NCI-H345 (cell line): ENCODE measurements at places on chromosomes 11 and 22.
A peak's percentile ranks its signal among the peaks of the same experiment; 100 is the strongest.

GRCh38 chr11:71153005-71153390 lies 99.4 kb downstream of the SHANK2 start:
- DNase-seq = no peak

- no peak for DNase-seq
These were observed 19.7 kb downstream of the OR51E2 start for GRCh38 chr11:4677948-4678347.

DNA sequence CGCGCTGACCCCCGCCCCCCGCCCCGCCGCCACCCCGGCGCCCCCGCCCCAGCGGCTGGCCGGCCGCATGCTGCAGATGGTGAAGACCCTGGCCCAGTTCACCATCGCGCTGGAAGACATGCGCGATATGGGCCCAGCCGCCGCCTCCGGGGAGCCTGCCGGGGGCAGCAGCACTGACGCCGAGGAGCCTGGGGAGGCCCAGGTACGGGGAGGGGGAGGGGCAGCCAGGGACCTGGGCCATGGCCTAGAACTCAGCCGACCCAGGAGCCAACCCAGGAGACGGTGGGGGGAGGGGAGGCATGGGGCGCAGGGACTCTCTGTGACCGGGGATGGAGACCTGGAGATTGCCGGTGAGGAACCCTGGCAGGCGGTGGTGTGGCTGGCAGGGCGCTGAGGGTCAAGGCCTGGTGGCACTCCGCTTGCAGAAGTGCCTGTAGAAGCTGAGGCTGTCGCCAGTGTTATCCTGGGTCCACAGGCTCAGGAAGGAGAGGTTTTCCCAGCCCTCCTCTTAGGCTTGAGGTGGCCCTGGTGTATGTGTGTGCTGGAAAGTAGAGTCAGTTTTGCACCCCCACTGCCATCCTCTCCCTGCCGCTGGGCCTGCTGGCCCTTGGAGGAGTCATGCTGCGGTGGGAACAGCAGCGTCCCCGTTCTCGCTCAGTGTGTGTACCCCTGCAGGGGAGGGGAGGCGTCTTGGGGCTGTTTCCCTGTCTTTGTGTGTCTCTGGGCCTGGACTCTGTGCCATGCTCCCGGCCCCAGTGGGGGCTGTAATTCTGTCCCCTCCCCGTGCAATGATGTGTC lies 32.9 kb upstream of the RELT start:
- no peak for DNase-seq

GRCh38 chr11:79404325-79404724 lies 36.5 kb downstream of the TENM4 start:
- DNase-seq = no peak

DNA sequence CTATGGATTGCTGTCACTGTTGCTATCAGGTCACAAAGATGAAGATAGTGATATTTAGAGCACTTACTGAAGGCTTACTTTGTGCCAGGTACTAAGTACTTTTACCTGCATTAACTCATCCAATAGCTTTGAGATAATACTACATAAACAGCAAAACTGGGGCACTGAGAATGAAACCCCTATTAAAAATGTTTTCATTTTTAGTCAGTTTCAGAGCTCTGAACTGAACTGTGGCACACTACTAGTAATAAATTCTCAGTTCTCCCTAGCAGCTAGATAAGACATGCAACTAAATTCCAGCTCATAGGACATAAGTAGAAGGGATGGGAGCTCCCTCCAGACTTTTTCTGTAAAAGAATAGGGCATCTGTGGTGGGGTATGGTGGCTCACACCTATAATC lies 24.0 kb downstream of the ARFGAP3 start:
- no peak for DNase-seq

GRCh38 chr11:111099028-111099713 lies 146.4 kb upstream of the POU2AF2 start:
- DNase-seq = no peak

DNA sequence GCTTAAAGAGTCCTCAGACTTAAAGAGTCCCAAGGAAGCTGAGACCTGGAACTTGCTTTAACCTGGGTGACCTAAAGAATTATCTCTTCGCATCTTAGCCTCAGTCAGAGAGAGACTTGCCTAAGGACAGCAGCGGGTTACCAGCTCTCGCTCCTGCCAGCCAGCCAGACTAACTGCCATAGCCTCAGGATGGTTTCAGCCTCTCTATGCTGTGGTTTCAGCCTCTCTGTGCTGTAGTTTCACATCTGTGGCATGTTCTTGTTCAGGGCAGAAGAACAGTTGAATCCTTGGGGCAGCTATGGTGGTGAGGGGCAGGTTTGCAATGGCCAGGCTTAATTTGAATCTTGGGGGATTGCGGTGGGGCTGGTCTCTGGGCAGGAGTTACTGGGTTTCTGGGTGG lies 2.3 kb downstream of the FRMD8 start:
- DNase-seq = no peak

GRCh38 chr22:42437488-42438292 lies 5.5 kb upstream of the NFAM1 start:
- DNase-seq = peak; percentile 48

DNA sequence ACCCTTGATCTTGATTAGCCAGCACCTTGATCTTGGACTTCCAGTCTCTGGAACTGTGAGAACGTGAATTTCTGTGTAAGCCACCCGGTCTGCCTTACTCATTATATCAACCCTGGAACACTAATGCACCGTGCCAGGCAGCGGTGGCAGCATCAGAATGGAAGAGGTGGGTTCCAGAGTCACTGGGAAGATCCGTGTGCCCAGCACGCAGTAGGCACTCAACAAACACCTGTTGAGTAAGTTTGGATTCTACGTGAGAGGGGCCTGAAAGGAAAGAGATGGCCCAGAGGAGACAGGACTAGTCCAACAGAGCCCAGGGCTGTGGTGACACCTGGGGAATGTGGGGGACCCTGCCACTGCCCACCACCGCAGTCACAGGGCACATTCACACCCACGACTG lies 6.6 kb upstream of the UPK3A start:
- no peak for DNase-seq

- DNase-seq = no peak
These were observed 18.7 kb downstream of the POU2AF1 start for GRCh38 chr11:111360150-111361043.

GRCh38 chr22:23306438-23306921 lies 126.2 kb downstream of the BCR start:
- DNase-seq = no peak

DNA sequence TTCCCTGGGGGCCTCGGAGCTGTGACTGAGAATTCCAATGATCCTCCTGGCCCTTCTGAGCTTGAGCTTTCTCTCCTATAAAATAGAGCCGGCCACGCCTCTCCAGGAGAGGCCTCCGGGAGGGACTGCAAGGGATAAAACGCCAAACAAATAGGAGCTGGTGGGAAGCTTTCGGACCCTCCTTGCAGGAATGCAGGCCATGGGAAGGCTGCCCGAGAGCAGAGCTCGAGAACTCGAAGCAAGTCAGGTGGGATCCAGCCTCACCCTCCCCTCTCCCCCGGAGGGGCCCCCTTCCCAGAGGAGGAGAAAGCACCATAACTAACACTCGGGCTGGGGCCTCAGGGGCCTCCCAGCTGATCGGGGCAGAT lies 34.6 kb downstream of the FLRT1 start:
- DNase-seq = no peak

DNA sequence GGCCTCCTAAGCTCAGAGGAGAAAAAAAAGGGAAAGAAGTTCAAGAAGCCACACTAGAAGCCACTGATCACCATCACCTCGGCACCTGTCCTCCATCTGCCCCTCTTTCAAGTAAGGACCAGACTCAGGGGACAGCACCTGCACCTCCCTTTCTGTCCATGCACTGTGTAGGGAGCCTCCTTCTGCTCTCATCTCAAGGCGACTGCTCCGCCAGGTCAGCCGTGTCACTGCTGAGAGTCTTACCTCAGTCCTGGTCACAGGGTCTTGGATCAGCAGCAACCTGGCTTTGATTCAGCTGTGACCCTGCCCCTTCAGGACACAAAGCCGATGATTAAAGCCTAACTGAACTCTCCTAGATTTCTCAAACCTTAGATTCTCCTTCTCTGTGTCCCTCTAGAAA lies 101.5 kb downstream of the ZNF280B start:
- no peak for DNase-seq

DNA sequence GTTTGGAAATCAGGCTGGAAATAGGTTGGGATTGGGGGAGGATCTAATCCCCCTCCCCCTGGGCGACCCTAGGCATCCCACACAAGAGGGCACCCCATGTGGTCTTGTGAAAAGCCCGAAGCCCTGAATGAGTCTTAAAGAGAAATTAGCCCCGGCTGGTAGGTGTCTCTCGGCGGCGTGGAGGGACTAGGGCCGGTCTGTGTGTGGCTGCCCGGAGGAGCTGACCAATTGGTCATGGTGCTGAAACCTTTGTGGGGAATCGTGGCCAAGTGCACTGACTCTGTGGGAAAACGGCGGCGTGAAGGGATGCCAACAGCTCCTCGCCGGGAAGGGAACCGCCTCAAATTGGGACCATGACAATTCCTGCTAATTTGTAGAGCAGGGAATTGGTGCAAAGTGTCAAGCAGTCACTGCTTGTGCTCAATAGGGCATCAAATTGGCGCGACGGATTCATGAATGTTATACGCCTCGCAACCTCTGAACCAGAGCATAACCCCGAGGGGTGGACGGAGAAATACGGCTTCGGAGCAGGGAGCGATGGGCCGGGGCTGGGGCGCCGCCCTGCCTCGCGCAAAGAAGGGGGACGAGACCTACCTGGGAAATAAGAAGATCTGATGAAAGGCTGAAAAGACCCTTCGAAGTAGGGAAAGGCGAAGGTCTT lies 1.5 kb downstream of the DBX1 start:
- DNase-seq = no peak

DNA sequence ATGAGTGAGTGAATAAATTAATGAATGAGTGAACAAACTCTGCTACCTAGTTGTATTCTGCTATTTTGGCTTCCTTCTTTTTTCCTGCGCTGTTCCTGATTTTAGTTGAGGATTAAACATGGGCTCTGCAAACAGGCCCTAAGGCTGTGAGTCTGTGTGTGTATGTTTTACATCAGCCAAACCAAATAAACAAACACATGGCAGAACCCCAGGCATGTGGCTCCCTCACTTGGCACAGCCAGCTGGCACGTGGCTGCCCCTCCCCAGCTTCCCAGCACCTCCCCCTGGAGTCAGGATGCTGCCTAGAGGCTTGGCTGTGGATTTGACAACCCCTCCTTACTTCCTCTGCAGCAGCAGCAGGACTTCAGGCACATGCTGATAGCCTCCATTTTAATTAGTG lies 593.2 kb downstream of the INSC start:
- peak; percentile 94 for DNase-seq

GRCh38 chr11:128765571-128766549 lies 72.0 kb downstream of the FLI1 start:
- DNase-seq = no peak

- no peak for DNase-seq
These were observed 10.4 kb downstream of the SYN3 start for GRCh38 chr22:33047744-33048143.

GRCh38 chr11:103897160-103897936 lies 139.1 kb upstream of the DDI1 start:
- DNase-seq = no peak

GRCh38 chr11:17876827-17877226 lies 136.0 kb downstream of the SERGEF start:
- no peak for DNase-seq

- DNase-seq = peak; percentile 95
These were observed at the start of gene CELF1 for GRCh38 chr11:47552566-47553405. Gene CELF1 (minus strand): TSS chr11:47553132. CDS start chr11:47499523, 53,609 bp downstream.

- no peak for DNase-seq
These were observed 9.2 kb upstream of the PIWIL4 start for GRCh38 chr11:94557992-94558391.

- no peak for DNase-seq
These were observed 15.9 kb downstream of the IL10RA start for GRCh38 chr11:118002010-118002540.

- no peak for DNase-seq
These were observed 12.9 kb downstream of the SIRT3 start for GRCh38 chr11:223026-223789.

DNA sequence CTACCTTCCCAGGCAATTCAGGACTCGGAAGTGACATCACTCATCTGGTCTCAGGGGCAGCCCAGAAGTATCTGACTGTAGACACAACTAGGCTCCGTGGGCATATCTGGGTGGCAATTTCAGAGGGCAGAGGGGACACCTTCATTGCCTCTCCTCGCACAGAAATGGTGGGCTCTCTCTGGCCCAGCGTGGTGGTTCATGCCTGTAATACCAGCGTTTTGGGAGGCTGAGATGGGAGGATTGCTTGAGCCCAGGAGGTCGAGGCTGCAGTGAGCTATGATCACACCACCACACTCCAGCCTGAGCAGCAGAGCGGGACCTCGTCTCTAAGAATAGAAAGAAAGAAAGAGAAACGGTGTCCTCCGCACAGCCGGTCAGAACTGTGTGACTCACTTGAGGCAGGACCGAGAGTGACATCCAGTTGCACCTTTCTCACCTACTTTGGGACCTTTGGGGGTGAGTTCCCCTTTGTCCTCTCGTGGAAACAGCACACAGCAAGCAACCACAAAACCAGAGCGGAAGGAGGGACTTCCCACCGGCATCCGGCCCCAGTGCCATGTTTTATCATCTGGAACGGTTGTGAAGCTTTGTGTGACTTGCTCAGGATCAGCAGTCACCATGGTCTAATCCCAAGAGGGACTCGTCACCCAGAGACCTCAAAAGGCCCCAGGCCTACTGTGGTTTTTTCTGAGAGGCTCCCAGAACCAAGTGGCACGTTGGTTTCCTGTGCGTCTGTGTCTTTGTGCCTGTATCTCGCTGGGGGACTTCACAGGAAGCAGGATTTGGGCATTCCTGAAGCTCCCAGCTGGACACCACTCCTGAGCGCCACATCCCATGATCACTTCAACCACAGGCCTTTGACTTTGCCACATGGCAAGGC lies 38.4 kb upstream of the EMID1 start:
- no peak for DNase-seq

- DNase-seq = no peak
These were observed 64.8 kb downstream of the APOL5 start for GRCh38 chr22:35782504-35782903.

GRCh38 chr22:22346401-22347107 lies 102.0 kb downstream of the VPREB1 start:
- no peak for DNase-seq

DNA sequence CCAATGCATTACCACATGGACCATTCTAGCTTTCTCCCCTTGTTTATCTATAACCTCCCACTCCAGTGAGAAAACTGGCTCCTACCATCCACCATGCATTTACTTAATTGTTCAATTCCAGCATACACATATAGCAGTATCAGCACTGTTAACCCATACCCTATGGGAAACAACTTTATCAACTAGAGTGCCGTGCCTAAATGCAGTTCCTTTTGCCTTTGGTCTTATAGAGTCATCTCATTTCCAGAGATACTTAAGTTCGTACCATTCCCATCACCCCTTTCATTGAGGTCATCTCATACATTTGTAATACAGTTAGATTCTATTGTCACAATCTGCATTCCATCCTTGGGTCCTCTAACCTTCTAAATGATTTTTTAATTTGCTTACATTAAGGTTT lies 86.9 kb downstream of the PARVA start:
- DNase-seq = no peak

GRCh38 chr11:90947930-90948329 lies 725.1 kb upstream of the CHORDC1 start:
- DNase-seq = no peak

- DNase-seq = no peak
These were observed 986 bp downstream of the NLRP10 start for GRCh38 chr11:7964261-7964660.

GRCh38 chr11:102733232-102733875 lies 8.6 kb upstream of the MMP8 start:
- peak; percentile 63 for DNase-seq
